ENCODE measurements at places on chromosomes 7 and 10.

- DNase-seq = no peak
These were observed 8.1 kb downstream of the SRGN start for GRCh38 chr10:69096045-69096444.

DNA sequence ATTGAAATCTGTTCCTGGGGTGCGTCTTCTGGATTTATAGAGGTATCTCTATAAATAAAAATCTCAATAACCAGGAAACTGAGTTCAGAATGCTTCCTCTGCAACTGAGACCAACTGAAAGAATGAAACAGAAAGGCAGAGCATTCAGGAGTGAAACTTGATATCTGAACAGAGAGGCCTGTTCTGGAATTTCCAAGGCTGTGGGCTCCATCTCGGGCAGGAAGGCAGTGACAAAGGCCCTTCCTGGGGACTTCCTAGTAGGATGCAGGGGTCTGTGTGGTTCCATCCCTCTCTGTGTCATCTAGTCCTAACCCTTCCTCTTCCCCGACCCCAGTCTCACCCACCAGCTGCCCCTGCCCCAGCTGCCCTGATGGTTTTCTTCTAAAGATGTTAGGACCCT, 52.0 kb downstream of the JCAD start:
- DNase-seq = no peak

GRCh38 chr7:92732316-92733036, 103.9 kb downstream of the CDK6 start:
- no peak for DNase-seq

DNA sequence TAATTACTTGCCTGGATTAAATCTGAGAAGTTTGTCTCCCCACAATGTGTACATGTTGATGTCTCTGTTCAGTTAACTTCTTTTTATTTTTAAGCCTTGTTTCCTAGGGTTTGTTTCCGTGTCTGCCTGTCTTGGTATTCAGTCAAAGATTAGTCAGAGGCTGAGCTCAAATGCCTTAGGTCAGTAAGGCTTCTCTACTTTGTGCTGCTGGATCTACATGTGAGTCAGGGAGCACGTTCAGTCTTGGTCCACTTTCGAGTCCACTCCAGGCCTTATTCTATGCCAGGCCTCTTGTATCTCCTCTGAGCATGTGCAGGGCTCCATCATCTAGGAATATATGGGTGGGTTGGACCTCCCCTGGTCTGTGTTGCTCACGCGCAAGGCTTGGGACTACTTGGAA, 93.3 kb upstream of the FZD8 start:
- DNase-seq = no peak

DNA sequence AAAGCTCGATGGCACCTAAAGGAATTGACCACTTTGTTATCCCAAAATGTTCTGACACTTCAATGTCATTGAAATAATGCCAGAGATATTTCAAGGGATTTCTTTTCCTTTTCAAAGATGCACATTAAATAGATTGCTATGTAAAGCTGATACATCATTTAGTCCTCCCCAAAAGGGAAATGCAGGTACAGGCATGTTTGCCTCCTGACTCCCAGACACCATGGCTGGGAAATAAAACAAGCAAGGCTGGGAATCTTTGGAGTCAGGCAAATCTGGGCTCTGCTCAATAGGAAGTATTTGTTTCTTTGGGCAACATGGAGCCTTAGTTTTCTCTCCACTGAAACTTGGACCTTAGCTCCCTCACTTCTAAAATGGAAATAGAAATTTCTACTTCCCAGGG, 230.8 kb upstream of the LRRTM3 start:
- no peak for DNase-seq

DNA sequence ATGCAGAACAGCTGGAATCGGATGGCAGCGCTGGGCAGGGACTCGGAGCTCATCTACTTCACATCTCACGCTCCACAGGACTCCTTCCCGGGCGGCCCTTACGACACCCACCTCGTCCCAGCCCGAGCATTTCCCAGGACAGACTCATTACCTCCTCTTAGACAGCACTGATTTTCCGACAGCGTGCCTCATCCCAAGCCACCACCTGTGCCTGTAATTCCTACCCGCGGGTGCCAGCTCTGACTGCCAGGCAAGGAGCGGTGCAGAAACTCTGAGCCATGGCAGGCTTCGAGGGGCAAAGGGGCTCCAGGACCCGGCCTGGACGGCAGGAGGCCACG, 25.6 kb downstream of the GPER1 start:
- no peak for DNase-seq

DNA sequence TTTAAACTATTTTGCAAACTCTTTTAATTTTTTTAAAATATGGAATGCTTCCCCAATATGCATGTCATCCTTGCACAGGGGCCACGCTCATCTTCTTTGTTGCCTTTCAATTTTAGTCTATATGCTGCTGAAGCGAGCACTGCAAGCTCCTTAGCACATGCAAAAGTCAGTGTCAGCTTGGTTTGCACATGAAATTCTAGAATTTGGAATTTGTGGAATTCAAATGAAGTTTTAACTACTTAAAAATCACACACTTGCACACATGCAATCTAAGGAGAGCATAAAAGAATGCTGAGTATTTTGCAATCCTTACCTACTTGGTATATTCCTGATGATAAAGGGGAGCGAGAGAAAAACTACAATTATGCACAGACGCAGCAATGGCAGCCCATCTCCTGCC, 78.3 kb upstream of the ATP6V0A4 start:
- DNase-seq = no peak

DNA sequence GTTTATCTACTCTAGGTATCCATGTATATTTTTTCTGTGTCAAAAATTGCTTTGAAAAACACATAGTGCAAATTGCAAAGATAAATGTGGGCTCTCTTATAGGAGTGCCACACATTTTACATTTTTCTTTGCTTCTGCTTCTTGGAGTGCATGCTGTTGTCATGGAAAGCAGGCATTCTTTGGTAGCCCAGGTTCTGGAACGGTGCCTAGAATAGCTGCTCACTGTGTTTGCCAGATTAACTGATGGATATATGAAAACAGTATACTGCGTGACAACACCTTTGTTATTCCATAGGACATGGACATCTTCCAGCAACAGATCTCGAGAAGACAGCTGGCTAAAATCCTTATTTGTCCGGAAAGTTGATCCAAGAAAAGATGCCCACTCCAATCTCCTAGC, 13.4 kb downstream of the NIPSNAP2 start:
- no peak for DNase-seq

DNA sequence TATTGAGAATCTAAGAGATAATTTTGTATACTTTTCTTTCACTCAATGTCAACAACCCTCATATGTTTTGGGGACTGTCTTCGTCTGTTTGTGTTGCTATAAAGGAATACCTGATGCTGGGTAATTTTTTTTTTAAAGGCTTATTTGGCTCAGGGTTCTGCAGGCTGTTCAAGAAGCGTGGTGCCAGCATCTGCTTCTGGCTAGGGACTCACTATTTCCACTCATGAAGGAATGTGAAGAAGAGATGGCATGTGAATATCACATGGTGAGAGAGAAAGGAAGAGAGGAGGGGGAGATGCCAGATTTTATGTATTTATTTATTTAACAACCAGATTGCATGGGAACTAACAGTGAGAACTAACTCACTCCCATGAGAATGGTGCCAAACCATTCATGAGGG, 827.4 kb upstream of the PHF14 start:
- no peak for DNase-seq

- DNase-seq = no peak
These were observed 63.7 kb downstream of the PTEN start for GRCh38 chr10:87927091-87927490.

GRCh38 chr7:143046426-143046851, 5.7 kb upstream of the OR6V1 start:
- no peak for DNase-seq

DNA sequence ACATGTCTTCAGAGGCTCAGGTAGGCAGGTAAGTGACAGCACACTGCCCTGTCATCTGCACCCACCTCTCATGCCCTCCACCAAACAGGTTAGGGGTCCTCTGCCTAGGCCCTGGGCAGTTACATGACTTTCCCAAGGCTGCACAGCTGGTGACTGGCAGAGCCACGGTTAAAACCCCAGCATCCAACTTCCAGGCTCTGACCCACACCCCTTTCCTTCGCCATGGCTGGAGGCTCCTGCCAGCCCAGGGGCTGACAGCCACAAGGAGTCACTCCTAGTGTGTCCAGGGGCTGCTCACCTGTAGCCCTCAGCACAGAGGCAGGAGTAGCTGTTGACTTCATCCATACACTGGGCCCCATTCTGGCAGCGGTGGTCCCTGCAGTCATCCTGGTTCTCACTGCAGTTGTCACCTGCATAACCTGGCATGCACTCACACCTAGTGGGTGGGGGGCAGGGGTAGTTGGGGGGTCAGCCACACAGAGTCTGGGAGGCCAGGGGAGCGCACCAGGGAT, 175.0 kb downstream of the SLIT1 start:
- no peak for DNase-seq

DNA sequence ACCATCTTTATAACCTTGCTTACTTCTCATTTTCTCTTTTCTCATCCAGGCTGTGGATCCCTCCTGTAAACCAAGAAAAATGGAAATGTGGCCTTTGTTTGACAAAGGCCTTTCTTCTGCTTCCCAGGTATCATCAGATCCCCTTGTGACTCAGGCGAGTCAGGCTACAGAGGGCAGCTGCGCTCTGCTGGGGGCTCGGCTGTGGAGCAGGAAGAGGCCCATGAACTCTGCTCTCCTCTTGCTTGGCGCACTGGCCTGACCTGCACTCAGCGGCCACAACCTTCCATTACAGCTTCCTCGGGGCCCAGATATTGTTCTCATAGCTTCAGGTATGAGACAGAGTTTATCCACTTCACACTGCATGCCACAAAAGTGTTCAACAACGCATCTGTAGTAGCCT, 457.6 kb upstream of the COBL start:
- no peak for DNase-seq

- DNase-seq = peak; percentile 55
These were observed 176.6 kb downstream of the PARD3 start for GRCh38 chr10:34638406-34639054.

Measured in stimulated activated CD4-positive, alpha-beta T cell treated with anti-CD3 and anti-CD28 coated beads, TNF-alpha, amount 100 ng/mL, for 24 hours (primary cell).